Suppressor macrophage (primary cell): ENCODE measurements at places on chromosomes 11 and 22.
A peak's percentile ranks its signal among the peaks of the same experiment; 100 is the strongest.

DNA sequence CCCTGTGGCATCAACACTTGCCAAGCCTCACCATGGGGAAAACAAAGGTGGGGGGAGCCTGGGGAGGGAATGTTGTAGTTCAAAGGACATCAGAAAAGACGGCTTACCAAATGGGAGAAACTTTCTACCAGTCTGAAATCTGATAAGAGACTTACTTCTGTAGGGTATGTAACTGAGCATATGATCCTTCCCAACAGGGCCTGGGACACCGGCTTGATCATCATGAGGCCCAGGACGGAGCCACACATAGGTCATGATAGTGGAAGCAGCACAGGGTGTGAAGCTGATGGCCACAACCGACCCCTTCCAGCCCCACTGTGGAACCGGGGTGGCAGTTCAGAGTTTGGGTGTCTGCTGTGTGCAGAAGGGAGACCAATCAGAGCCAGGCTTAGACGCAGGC, 51.1 kb downstream of the MICAL3 start:
- DNase-seq = no peak

DNA sequence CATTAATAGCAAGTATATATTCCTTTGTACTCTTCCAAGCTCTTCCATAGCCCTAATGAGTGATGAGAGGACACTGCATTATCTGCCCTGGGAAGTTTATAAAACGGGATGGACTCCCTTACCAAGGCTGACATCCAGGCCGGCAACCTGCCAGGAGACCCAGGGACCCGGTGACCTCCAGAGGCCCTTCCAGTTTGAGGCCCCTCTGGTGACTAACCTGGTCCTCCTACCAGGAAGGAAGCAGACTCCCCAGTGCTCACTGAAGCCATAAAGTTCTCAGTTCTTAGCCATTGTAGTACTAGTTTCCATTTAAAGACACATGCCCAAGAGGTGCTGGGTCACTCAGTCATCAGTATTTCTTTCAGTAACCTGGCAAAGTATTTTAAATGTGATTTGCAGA, 345.4 kb downstream of the TENM4 start:
- no peak for DNase-seq

DNA sequence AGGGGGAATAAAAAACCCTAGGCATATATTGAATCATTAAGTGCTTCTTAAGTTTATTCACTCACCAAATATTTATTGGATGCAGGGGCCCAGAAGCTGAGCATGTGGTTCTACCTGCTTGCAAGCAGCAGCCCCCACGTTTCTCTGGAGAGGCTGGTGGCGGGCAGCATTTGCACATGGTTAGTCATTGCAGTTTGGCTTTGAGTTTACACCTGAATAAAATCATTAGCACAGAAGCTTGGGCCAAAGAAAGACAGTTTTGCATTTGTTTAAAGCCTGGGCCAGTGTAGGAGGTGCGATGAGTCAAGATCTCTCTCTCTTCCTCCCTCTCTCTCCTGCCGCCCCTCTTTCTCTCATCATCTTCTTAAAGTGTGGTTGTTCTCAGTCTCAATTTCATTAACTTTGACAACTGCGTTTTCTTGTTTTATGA, 72.6 kb downstream of the C22orf31 start:
- no peak for DNase-seq

- DNase-seq = no peak
Measured at GRCh38 chr11:129865701-129866100, 29.7 kb downstream of the NFRKB start.

- DNase-seq = no peak
Measured at GRCh38 chr11:114115451-114115928, 56.0 kb downstream of the ZBTB16 start.

DNA sequence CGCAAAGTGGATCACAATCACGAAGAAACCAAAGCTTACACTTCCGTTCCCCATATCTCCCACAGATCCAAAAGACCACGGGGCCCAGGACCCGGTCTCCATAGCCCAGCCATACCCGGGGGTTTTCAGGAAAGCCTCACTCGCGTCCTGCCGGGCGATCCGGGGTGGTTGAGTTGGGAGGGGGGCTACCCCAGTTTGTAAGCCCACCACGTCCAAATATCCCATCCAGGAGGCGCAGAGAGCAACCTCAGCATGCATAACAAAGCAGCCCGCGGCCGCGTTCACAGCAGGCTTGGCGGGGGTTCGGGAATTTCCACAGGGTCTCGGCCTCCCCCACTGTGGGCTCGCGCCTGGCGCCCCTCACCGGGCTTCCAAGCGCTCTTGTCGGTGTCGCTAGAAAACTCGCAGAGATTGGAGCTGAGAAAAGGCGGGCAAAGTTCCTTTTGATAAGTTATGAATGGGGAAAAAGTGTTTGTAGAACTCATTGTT, 9.5 kb downstream of the SDF2L1 start:
- peak; percentile 5 for DNase-seq

DNA sequence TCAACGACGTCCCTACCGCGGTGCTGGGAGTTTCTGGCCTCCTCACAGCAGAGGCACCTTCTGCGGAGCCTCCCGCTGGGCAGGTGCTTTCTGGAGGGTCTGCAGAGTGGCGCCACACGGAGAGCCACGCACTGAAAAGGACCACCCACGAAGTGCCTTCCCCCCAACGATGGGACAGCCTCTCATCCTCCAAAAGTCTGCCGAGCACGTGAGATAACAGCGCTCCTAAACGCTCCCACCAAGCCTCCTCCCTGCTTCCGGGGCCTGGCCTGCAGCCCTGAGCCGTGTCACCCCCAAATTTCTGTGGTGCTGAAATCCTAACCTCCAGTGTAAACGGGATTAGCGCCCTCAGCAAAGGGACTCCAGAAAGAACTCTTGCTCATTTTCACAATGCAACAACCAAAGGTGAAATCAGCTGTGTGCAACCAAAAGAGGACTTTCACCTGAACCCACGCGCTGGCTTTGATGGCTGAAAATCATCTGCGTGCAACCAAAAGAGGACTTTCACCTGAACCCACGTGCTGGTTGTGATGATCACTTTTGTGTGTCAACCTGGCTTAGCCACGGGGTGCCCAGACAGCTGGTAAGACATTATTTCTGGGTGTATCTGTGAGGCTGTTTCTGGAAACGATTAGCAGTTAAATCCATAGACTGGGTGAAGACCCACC, 924.6 kb downstream of the BRD1 start:
- DNase-seq = no peak

DNA sequence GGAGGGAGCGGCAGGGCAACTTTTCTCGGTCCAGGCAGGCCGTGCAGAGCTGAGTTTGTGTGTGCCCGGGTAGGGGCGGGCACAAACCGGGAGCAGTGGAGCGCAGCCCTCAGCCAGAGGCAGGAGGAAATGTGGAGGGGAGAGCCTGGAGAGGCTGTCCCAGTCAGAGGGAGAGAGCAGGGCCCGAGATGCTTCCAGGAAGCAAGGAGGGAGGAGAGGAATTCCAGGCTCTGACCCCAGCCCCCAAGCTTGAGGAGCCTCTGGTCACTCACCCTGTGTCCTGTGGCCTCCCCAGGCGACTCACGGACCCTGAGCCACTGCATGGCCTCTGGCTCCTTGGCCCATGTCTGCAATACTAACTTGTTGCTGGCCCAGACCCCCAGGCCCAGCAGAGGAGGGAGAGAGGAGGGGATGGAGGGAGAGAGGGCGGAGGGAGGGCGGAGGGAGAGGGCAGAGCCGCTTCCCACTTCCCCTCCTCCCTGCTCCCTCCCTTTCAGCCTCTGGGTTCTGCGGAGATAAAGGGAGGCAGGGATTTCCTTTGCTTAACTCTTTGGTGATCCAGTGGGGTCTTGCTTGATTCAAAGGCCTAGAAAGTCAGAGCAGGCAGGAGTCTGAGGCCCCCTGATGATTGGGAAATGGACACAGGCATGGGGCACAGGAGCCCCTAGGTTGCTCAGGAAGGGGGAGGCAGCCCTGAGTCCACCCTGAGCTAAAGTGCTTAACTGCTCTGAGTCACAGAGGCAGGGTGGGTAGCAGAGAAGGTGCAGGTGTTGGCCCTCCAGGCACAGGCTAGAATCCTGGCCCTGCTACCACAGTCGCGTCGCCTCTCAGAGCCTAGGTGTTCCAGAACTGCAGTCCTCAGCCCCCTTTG, at the start of gene C1QTNF6:
TSS of gene C1QTNF6 (minus strand) at position 357 of the 871 bp plus-strand sequence. CDS start at position 323, 34 bp downstream.
- DNase-seq = no peak

- DNase-seq = no peak
Measured at GRCh38 chr22:27170491-27170890, 513.1 kb downstream of the MIAT start.

GRCh38 chr11:86699040-86699791, 26.8 kb upstream of the ME3 start:
- DNase-seq = peak; percentile 19

DNA sequence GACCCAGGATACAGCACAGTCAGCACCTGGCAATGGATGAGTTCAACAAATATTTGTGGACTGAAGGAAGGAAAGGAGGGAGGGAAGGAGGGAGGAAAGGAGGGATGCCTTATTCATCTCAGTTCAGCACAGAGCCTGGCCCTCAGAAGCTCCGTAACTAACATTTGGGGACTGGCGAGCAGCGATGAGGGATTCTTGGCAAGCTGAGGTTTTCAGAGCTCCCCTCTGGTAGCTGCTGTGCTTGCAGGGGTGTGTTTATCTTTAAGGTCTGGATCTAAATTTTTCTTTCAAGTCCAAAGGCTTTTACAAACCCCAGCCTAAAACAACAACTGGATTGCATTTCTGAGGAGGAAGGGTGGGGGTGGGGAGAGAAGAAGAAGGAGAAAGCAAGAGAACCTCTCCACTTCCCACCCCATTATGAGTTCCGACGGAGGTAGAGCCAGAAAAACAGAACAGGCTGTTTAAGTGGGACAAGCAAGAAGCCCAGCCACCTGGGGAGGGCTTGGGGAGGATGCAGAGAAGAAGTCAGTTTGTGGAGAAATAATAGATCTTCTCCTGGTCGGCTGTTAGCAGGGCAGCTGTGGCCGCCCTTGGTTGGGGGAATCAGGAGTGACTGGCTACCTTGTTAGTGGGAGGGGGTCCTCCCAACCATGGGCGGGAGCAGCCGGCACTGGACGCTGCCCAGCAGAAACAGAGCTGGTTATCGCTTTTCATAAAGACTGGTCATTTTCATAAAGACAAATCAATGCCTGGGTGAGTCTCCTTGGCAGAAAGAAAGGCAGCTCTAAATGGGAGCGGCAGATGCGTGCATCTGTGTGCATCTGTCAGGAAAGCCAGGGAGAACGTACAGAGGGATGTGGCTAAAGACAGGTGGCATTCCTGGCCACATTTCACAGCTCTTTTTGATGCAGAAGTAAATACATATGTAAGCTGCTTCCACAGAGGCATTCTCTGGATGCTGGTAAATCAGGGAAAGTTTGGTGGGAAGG, 78.0 kb downstream of the TSPAN18 start:
- DNase-seq = no peak
